ENCODE measurements at places on chromosomes 3 and 15.

- no peak overlapping the region for H3K27ac ChIP-seq
- DNase-seq: no peak
- H3K27me3 ChIP-seq: peaks cover 33% of the 10 kb centered on the region
- H3K36me3 ChIP-seq: no peaks in the 10 kb centered on the region
Observed at GRCh38 chr3:122979211-122979610, 48.4 kb downstream of the SEMA5B start.

- no peaks in the 10 kb centered on the region for H3K36me3 ChIP-seq
- no peak overlapping the region for H3K4me3 ChIP-seq
- H3K27me3 ChIP-seq: no peaks in the 10 kb centered on the region
Observed at GRCh38 chr3:133276594-133276993, 123.3 kb upstream of the BFSP2 start.

DNA sequence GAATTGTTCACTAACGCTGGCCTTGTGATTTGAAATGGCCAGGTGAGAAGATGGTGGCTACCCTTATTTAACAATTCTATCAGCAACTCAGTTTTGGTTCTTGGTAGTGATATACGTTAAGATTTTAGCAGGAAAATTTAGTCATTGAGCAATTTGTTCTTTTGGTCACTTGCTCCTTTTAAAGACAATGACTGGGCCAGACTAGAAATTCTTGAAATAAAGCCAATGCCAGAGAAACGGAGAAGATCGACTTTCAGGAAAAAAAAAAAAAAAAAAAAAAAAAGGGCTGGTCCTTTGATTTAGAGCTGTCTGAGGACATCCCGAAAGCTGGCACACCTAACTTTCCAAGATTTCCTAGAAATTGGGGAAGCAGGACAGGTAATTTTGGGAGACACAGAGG is 178.5 kb downstream of the FNDC3B start:
- H3K4me1 ChIP-seq: peaks cover 62% of the 10 kb centered on the region
- H3K27me3 ChIP-seq: no peaks in the 10 kb centered on the region
- peaks cover 9% of the 10 kb centered on the region for H3K36me3 ChIP-seq
- no peak for DNase-seq
- no peak overlapping the region for H3K4me3 ChIP-seq

GRCh38 chr3:97430601-97431000 is 334.0 kb upstream of the ARL6 start:
- no peak overlapping the region for H3K27ac ChIP-seq
- H3K36me3 ChIP-seq: no peaks in the 10 kb centered on the region
- no peaks in the 10 kb centered on the region for H3K27me3 ChIP-seq
- no peaks in the 10 kb centered on the region for H3K4me1 ChIP-seq
